ENCODE measurements at places on chromosomes 5 and 9.

DNA sequence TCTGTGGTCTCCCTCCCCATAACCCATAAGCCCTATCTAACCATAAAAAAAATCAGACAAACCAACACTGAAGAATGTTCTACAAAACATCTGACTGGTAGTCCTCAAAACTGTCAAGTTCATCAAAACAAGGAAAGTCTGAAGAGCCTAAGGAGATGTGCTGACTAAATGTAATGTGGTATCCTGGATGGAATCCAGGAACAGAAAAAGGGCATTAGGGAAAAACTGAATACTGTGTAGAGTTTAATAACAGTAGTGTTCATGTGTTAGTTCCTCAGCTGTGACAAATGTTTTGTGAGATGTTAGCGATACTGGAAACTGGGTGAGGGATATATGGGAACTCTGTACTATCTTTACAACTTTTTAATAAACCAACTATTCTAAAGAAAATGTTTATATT, 75.7 kb upstream of the EQTN start:
- DNase-seq = no peak

GRCh38 chr5:152855441-152855840, 450.4 kb upstream of the NMUR2 start:
- no peak for DNase-seq

DNA sequence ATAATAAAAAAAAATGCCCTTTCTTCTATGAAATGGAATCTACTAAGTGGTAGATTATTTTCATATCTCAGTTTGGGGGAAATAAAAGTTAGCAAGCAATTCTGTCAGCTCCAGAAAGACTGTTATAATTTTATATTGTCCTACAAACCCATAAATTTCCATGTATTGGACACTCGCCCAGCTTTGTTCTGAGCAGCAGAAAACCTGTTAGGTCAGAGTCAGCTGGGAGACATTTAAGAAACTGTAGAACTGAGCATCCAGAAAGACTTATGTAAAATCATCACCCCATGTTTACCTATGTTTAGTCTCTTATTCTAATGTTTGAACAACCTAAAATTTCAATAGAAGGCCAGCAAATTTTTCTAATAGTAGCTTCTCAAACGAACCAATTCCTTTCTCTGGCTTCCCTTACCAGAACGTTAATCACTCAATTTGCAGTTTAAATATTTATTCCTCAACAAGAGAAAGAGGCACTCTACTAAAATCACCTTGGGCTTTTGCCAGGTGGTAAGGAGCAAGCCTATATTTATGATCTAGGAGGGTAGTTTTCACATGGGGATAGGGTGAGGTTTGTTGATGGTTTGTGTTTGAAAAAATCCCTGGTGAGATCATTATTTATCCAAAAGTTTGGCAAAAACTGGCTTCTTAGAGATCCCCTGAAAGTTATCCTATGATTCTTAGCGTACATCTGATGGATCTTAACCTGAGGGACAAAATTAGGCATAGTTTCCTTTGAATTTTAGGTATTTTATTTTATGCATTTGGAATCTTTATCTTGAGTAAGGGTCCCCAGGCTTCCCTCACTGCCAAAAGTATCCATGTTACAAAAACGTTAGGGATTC, 34.4 kb downstream of the MACROH2A1 start:
- DNase-seq = no peak

GRCh38 chr9:35690294-35690613, 529 bp upstream of the TPM2 start:
- DNase-seq = no peak

DNA sequence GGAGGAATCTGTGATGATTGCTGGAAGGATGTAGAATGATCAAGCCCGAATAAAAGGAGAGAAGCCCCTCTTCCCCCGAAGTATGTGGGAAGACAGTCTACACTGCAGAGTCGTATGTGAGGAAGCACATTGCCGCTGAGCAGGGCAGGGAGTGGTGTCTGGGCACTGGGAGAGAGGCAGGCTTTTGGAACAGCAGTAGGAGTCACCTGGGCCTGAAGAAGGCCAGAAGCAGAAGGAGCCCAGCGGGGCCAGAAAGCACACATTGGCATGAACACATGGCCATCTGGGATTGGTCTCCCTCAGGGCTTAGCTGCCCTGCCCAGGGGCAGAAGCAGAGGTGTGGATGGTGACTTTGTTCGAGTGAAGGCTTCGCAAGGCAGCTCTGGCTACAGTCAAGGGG, 162.8 kb downstream of the ERCC6L2 start:
- DNase-seq = no peak

GRCh38 chr5:139666551-139666950, 18.4 kb downstream of the CXXC5 start:
- DNase-seq = no peak
